ENCODE measurements at places on chromosomes 11 and 22.

- peak; percentile 56 for DNase-seq
Observed at GRCh38 chr22:30309951-30310741, 16.6 kb downstream of the TBC1D10A start.

DNA sequence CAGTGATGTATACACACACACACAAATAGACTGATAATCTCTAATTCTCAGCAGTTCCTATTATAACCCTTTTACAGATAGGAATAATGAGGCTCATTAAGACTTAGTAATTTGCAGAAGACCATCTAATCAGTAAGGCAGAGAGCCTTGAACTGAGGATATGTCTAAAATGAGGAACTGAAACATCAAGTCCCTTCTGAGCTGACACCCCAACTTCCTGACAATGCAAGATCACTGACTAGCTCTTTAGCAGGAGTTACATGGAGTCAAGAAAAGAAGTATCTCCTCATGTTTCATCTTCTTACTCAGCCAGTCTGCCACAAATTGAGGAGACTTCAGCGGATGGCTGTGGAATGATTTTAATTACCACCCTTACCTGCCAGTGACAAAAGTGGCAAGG lies 193.0 kb downstream of the MSANTD4 start:
- no peak for DNase-seq

DNA sequence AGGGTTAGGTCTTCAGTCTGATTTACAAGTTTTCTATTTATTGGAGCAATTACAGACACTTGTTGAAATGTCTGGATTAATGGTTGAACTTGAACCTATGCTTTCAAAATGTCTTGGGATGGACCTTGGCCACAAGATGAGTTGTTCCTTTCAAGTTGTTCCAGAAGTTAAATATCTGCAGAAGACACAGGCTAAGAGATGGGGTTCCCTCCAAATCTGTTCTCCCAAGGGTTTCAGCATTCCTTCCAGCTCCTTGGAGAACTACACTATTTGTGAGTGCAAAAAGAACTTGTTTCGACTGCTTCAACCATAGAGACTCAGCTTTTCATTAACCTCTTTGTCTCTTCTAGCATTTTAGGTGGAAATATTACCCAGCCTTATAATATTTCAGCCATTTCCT lies 189.0 kb upstream of the BLID start:
- no peak for DNase-seq

DNA sequence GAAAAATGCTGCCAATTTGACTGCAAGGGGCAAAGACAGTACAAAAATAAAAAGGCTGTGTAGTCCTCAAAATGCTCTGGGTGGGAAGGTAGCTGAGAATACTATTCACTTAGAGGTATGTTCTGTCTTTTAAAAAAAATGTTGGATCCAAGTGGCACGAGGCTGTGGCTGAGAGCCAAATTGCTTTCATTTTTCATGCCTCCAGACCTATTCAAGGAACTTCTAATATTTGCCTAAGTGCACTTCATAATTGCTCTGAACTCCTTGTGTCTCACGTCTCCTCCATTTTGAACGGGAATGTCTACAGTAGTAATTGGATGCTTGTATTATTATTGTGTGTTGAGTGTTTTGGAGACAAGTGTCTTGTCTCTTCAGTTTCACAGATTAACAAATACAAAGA lies 19.1 kb upstream of the SLC22A25 start:
- no peak for DNase-seq

DNA sequence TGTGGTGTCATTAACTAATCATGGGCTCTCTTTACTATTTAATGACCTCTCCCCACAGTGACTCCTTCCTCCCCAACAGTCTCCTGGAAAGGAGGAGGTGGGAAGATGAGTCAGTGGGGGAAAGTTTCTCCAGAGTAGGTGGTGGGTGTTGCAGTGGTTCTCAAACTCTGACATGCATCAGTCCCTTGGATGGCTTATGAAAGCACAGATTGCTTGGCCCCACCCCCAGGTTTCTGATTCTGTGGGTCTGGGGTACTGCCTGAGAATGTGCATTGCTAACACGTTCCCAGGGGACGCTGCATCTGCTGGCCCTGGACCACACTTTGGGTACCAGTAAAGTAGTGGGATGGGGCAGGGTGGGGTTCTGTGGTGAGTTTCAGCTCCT lies 9.8 kb downstream of the CD82 start:
- DNase-seq: no peak

DNA sequence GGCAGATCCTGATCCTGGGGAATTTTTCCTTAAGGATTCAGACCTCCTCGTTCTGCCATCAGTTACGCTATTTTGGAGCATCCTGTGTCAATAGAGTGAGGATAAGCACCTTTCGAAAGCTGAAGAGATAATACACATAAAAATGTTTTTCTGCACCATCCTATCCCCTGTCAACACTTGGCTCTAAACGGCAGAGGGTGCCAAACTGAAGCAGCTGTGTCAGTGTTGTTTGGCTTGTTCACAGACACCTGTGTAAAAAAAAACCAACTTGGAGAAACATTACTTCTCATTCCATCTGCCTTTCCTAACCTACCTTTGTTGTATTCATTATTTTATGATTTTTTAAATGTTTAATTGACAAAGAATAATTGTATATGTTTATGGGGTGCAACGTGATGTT lies 417.0 kb upstream of the DDI1 start:
- no peak for DNase-seq

GRCh38 chr11:40280159-40281051 lies 1179.0 kb downstream of the LRRC4C start:
- no peak for DNase-seq

DNA sequence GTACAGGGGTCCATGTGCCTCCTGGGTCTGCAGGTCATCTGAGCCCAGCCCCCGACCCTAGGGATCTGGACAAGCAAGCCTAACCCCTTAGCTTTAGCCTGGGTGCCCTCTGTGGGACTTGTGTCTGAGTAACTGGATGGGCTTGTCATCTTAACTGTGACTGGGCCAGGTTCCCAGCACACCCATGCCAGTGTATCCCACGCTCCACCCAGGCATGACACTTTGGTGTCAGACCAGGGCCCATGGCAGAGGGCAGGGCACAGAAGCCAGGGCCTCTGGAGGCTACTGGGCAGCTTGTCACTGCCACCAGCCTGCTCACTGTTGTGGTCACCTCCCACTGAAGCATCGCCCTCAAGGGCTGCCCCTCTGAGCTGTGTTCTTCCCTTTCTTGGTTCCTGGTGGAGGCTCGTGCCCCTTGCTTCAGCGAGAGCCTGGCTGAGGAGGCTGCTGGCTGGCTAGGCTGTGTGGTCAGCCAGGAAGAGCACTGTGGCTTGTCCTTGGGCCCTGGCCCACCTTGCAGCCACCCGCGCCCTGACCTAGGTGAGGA lies 80.8 kb downstream of the ST3GAL4 start:
- DNase-seq: no peak

DNA sequence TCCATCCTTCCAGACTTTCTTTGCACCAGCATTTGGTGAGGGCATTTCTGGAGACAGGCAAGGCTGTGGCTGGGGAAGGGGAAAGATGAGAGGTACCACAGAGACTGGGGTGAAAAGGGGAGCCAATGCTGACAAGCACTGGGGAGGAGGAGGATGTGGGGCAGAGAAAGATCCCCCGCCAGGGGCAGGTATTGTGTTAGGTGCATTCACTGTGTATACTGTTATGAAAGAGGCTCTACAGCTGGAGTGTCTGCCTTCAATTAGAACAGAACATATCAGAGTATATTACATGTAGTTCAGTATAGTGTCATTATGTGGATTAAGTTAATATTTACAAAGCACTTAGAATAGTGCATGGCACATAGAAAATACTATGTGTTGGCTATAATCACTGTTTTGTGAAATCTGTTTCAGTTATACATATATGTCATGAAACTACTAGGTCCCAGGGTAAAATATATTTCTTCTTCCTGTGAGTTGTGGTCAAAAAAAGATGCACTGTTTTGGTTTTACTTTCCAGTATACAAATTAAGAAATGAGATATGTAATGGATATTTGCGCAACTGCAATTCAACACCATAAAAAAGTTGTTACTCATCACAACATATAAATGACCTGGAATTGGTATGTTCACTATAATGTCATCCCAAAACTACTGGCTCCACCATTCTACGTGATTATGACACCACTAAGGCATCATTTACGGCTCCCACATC lies 8.4 kb downstream of the MSANTD2 start:
- no peak for DNase-seq

GRCh38 chr11:7072401-7073028 lies 16.3 kb upstream of the RBMXL2 start:
- DNase-seq: no peak

DNA sequence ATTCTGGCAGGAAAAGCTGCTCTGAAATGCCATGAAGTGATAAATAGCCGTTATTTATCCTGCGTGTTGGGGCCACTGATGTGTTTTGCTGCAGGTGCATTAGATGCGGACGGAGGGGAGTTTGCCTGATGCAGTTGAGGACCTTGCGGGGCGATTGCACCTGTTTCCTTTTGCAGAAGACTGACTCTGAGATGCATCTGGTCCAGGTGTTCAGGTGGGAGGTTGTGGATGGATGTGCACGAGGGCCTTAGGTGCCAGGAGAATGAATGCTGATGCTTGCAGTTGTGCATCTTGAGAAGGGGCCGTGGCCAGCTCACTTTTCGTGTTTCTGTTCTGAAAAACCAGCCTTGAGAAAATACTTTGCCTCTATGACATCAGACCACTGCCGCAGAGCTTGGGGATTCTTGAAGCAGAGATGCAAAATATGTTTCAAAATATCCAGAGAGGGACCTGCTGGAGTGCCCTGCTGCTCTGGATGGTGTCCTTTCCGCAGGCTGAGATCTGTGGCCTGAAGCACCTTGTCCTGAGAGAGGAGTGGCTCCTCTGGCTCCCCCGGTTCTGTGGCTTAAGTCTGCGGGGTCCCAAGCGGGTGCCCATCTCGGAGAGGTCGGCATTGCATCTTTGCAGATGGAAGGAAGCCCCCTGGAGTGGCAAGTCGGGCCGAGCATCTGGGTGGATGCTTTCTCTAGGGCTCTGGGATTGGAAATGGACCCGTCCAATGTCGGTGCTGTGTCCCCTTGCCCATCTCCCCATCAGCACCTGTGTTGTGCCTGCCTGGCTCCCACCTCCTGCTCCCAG lies 1031.1 kb downstream of the TBC1D22A start:
- no peak for DNase-seq

DNA sequence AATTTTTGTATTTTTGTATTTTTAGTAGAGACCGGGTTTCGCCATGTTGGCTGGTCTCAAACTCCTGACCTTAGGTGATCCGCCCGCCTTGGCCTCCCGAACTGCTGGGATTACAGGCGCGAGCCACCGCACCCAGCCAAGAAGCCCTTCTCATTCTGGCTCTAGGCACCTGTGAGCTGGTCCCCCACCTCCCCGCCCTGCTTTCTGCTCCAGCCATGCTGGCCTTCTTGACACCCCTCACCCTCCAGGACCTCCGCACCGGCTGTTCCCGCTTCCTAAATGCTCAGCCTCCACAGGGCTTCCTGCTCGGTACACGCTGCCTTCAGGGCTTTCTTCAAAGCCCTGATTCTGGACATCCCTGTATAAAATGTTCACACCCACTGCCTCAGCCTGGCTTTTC lies 5.5 kb upstream of the FXYD2 start:
- DNase-seq: no peak

All from CD4-positive, alpha-beta T cell treated with Interferon alpha-2 for 1 hour (primary cell).